Endodermal cell (in vitro differentiated cells): ENCODE measurements at places on chromosomes 1 and 21.

- DNase-seq = no peak
Measured at GRCh38 chr1:222042120-222042519, 300.2 kb upstream of the DUSP10 start.

GRCh38 chr21:41626021-41626420, 118.1 kb upstream of the TMPRSS2 start:
- DNase-seq = no peak

GRCh38 chr1:69138172-69138571, 429.6 kb upstream of the LRRC7 start:
- no peak for DNase-seq

DNA sequence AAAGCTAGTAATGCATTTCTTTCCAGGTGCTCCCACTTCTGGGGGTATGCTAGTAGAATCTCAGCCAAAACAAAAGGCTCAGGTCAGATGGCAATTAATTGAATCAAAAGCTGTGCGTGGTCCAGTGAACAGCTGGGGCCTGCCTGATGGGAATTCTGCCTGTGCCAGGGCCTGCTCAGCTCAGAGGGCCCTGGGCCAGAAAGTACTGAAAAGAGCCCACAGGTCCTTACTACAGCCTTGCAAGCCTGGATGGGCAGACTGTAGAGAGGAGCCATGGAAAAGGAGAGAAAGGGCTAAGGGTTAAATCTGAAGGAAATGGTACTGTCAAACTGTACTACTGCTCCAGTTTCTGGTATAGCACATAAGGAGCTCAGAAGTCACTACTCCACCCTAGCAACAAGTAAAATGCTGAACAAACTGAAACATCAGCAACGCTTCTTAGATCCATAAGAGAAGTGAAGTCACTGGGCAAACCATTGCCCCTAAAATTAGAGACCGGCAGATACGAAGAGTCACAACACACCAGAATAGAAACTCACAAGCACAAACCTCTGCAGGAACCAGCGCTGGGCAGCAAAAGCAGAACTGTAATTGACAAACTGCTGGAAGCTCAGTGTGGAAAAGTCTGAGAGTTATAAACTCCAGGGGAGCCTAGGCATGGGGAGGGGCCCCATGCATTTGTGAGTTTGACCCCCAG, 121.1 kb upstream of the SYT6 start:
- no peak for DNase-seq

- no peak for DNase-seq
Measured at GRCh38 chr1:27476237-27476636, 13.7 kb downstream of the WASF2 start.

DNA sequence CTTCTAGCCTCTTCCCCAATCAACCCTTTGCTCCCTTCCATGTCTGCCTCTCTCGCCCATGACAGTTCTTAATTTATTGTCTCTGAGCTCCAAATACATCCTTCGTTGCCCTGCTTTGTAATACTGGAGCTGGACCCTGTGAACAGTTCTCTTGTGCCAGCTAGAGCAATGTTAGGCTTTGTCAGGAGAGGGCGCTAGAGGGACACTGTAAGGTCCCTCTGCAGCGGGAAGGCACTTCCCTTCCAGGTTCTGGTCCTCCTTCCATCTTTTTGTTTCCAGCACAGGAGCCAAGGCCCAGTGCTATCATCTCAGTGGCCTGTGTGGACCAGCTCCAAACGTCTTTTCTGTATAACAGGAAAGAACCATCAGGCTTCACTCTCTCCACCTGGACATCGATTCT, 95.9 kb downstream of the PTPRU start:
- peak; percentile 90 for DNase-seq

- no peak for DNase-seq
Measured at GRCh38 chr1:236800002-236800620, 5.0 kb downstream of the MTR start.

DNA sequence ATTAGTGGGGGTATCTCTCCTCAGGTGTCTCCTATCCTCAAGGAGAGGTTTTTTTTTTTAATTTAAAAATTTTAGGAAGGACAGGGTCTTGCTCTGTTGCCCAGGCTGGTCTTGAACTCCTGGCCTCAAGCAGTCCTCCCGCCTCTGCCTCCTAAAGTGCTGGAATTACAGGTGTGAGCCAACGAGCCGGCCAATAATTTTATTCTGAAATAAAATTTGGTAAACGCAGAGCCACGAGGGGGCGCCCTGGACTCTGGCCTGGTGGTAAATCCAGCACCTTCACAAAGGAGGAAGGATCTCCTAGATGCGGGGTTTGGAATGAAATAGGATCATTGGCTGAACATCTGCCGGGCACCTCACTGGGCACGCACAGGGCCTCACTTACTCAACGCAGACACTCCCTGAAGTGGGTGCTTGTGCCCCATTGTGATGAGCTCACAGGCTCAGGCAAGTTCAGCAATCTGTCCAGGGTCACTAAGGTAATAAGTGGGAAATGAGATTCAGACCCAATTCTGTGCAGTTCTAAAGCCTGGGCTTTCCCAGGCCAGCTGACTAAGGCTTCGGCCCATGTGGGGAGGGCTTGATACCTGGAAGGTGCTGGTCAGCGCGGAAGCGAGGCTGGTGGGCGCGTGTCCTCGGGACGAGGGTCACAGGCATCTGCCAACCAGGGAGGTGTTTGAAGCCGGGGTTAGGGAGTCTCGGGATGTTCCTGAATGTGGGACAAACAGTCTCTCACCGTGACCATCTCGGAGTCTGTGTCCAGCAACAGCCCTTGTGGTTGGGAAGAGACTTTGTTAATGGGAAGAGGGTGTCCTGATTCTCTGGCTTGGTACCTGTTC, 32.7 kb upstream of the ETV3 start:
- peak; percentile 93 for DNase-seq

DNA sequence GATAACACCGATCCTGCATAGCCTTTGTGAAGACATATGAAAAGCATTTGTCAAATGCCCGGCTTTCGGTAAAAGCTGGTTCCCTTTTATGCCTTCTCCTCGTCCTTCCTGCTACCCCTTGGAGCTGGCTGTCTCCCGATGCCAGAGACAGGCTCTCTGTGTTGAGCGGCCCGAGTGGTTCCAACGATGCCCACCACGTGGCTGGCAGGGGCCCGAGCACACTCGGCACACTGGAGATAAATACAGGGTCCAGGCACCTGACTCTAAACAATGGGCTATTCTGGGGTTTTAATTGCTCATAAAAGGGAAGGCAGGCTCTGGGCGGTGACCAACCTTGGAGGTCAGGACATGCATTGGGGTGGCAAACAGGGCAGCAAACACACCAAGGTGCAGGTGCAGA, 207.1 kb downstream of the HIVEP3 start:
- DNase-seq = no peak

DNA sequence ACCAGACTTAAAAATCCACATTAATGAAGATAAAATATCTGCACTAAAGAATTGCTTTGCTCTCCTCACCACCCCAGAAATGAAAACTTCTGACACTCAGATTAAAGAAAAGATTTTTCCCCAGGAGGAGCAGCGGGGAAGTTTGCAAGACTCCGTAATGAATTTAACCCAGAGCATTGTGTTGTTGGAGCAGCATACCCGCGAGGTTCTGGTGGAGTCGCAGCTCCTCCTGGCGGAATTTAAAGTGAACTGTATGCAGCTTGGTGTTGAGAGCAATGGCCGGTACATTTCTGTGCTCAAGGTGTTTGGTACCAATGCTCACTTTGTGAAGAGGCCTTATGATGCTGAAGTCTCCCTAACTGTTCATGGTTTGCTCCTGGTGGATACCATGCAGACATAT, 46.4 kb downstream of the VPS13D start:
- DNase-seq = peak; percentile 79

DNA sequence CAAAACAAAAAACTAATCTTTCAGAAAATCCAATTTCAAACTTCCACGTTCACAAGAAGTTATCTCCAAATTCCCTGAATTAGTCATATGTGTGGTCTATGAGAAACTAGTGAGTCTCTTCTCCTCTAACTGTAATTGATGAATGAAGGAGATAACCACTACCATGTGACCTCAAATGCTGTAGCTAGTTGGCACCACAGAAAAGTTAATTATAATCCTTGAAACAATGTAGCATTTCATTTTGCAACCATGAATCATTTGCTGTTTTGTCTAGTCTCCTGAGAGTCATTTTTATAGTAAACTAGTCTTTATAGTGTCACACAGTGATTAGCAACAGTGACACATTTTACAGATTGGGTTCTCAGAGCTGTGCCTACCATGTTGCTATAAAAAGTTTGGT, 287.5 kb downstream of the LRRIQ3 start:
- DNase-seq = no peak

DNA sequence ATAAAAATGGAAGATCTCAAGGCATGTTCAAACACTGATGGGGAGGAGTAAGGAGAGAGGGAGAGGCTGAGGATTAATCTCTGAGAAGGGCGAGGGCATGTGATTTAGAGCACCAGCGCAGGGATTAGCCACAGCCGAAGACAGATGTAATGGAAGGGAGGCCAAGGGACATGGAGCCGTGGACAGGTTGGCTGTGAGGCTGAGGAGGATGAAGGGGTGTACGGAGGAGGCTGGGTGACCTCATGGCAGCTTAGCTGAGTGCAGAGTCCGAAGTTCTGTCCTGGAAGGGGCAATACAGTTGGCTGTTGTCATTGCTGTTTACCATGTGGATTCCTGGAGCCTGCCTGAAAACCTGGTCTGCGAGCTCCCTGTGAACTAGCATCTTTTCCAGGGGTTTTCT, 342.8 kb downstream of the RPS6KC1 start:
- DNase-seq = no peak

DNA sequence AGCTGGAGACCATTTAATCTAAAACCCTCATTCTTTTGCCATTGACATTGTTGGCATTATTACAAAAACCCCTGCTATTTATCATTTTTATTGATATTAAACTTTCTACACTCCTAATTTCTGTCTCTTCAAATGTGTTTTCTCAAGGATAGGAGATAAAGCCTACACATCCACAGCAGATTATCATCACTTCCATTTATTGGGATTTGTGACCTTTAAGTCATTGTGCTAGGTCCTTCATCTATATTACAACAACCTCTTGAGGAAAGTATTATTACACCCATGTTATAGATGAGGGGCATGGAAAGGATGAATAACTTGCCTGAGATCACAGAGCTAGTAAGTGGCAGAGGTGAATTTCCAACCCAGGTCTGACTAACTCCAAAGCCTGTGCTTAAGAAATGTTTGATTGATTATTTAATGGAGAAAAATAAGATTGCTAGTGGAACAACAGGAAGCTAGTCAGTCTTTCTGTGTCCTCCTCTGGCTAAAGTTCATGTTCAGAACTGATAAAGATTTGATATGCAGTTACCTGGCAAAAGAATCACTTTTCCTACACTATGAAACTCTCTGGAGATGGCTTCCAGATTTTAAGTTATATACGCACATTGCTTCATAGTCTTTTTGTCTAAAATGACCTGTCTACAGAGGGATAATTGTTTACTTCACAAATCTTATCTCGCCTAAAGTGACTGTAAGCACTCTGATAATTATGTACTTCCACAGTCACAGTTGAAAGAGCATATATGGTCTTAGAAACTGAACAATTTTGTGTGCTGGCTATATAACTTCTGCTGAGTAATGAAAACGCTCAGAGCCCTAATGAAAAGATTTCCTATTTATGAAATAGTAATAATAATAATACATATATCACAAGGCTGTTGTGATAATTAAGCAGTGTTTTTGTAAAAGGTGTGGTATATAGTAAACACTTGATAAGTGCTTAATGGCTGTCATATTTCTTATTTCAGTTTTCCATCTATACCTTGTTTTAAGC, 15.0 kb downstream of the FMO5 start:
- DNase-seq = no peak
